ENCODE measurements at places on chromosomes 5 and 9.
A peak's percentile ranks its signal among the peaks of the same experiment; 100 is the strongest.

DNA sequence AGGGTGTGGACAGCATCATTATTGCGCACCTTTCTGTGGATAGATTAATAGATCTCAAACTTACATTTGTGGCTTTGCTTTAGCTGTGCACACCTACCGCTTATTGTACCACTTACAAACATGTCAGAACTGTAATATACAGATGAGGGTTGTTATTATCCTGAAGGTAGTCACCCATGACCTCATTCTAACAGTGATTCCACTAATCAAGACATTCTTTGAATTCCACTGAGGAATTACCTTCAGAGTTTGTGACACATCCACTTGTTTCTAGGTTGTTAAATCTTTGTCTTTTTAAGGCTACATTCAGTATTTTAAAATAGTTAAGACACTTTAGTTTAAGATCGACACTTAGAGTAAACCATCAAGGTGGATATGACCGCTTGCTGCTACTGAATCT, 7.8 kb downstream of the KCNV2 start:
- no peak for DNase-seq

DNA sequence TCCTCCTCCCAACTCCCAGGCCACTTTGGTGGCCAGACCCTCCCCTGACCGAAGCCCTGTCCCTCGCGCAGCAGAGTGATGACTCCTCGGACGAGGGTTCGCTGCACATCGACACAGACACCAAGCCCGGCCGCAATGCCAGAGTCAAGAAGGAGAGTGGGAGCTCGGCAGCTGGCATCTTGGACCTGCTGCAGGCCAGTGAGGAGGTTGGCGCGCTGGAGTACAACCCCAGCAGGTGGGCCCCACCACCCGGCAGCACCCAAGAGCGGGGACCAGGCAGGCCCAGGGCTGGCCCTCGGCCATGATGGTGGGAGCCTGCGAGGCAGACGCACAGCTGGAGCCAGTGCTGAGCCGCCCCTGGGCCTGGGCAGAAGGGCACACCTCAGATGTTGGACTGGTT, 90.6 kb downstream of the PHF2 start:
- DNase-seq = no peak

GRCh38 chr5:39337252-39337915, 26.9 kb downstream of the C9 start:
- DNase-seq = no peak

GRCh38 chr5:62038024-62038423, 268.0 kb upstream of the KIF2A start:
- no peak for DNase-seq

- DNase-seq = no peak
Observed at GRCh38 chr9:87278971-87279733, 218.5 kb upstream of the DAPK1 start.

DNA sequence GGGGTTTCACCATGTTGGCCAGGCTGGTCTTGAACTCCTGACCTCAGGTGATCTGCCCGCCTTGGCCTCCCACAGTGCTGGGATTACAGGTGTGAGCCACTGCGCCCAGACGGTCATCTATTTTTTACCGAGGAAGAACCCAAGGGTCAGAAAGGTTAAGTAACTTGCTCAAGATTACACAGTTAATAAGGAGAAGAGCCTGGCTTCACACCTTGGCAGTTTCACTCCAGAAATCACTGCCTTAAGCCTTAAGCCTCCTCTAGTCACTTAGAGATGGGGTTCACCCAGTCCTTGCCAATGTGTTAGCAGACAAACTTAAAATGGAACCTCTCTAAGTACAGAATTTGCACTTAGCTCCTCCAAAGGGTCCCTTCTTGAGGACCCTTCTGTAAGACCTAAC, 116.3 kb downstream of the PTTG1 start:
- no peak for DNase-seq

- DNase-seq = no peak
Observed at GRCh38 chr5:164354139-164354751, 848.8 kb downstream of the MAT2B start.

GRCh38 chr5:73922224-73922623, 296.2 kb downstream of the ARHGEF28 start:
- DNase-seq = no peak

GRCh38 chr9:109437286-109437685, 60.8 kb downstream of the PTPN3 start:
- DNase-seq = no peak

DNA sequence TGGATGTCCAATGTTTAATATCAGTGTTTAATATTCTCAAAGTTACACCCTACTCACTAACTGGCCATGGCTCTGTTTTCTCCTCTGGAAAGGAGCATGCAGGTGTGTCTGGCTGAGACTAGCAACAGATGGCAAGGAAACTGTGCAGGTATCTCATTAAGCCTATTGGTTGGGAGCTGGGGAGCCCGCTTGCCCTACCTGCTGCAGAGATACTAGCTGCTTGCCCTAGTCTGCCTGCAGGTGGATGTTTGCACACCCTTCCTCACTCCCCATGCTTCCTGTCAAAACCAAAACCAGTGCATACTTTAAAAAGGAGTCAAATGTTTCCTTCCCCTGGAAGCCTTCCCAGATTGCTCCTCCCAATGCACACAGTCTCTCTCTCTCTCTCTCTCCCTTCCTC, 228.3 kb upstream of the RASEF start:
- no peak for DNase-seq

DNA sequence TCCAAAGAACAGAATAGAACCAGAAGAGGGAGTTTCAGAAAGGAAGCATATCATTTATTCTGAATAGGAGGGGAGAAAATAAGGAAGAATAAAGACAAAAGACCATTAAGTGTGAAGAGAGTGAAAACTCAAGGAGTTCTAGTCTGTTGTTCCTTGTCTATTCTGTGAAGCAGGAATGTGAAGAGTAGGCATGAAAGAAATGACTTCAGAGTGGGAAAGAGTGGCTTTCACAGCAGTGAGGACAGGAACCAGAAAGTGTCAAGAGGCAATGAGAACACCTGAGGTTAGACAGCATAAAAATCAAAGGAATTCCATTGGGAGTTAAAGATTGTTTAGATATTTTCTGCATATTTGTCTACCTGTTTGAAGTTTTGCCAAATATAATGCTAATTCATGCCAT, 768.8 kb upstream of the GRAMD2B start:
- DNase-seq = no peak

DNA sequence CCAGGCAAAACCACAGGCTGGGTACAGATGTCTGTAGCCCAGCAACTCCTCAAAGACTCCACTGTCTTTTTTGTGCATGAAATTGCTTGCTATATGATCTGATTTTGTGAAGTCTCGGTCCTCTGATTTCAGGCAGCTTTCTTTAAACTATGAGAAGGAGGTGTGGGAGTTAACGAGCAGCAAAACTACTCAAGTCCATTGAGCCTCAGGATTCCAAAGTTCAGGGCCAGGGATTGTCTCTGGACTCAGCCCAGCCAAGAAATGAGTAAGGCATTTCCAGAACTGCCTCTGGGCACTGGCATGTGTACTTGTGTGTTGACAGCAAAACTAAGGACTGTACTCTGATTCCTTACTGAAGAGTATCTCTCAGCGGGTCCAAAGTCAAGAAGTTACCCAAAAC, 53.4 kb upstream of the GLIS3 start:
- DNase-seq = no peak

- no peak for DNase-seq
Observed at GRCh38 chr9:133160742-133161546, 2.8 kb downstream of the GBGT1 start.

GRCh38 chr5:124133406-124133805, 613.0 kb downstream of the ZNF608 start:
- DNase-seq = no peak

GRCh38 chr5:151257731-151258181, 4.8 kb downstream of the GM2A start:
- no peak for DNase-seq

- no peak for DNase-seq
Observed at GRCh38 chr9:128493424-128493823, 11.1 kb upstream of the GLE1 start.

GRCh38 chr9:124255222-124255621, 2.5 kb upstream of the NEK6 start:
- no peak for DNase-seq

DNA sequence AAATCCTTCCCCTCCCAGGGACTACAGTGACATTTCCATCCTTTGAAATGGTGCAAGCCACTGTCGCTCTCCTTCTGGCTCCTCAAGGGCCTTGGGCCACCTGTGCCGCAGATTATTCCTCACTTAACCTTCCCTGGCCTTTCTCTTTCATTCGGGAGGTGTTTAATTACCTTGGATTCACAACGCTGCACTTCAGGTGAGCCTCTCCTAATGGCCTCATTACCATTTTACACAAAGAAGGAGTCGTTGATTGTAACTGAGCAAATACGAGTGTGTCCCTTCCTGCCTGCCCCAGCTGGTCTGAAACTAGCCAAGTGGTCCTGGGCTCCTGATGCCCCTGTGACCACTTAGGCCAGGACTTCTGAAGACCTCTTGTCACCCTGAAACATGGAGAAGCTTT, 205.0 kb downstream of the CRB2 start:
- peak; percentile 86 for DNase-seq

DNA sequence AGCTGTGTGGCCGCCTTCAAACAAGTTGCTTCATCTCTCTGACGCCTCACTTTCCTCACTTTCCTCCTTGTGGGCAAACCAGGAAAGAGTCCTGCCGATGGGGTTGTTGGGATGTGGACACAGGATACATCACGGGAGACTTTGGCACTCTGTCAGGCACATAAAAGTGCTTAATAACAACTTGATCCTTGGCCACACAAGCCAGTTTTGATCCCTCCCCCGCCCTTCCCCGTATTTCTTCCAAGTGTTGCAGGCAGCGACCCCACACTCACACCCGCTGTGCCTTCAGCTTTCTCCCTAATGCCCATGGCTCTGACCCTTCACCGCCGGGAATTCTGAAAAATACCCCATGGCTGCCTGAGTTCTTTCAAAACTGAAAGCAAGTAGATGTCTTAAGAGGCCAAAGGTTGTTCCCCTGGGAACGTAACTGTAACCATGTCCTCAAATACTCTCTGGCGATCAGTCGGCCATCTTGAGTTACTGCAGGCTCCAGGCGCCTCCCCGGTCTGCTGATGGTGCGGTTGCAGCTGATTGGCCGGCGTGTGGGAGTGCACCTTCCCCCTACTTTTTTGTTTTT, 59.8 kb downstream of the ARHGEF37 start:
- DNase-seq = no peak

DNA sequence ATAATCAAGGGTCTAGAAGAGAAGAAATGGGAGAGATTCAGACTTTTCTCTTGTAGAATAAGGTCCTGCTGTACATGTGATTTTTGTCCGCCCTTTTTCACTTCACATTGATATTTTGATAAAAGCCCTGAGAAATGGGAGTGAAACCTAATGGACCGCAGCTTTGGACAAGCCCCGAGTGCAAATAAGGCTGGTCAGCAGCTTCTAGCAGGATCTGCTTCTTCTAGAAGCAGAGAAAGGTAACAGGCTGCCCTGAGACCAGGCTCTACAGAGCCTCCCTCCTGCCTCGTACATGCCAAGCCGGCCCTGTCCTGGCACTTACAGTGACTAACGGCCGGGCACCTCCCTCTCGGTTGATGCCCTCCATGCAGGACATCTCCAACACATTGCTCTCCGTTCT, 33.4 kb downstream of the ACER2 start:
- no peak for DNase-seq

GRCh38 chr5:100863739-100864138, 39.3 kb downstream of the ST8SIA4 start:
- DNase-seq = no peak

DNA sequence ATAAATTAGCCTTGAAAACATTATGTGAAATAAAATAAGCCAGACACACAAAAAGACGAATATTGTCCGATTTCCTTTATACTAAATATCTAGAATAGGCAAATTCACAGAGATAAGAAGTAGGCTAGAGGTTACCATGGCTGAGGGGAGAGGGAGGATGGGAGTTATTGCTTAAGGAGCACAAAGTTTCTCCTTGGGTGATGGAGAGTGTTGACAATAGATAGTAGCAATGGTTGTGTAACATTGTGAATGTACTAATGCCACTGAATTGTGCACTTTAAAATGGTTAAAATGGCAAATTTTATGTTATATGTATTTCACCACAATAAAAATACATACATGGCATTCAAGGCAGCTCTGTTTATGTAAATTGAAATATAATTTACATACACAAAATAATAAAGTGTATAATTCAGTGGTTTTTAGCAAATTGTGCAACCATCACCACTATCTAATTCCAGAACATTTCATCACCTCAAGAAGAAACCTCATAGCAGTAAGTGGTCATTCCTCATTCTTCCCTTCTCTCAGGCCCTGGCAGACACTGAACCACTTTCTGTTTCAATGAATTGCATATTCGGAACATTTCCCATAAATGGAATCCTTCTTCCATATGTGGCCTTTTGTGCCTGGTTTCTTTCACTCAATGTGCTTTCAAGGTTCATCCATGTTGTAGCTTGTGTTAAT, 59.2 kb downstream of the NDST1 start:
- DNase-seq = no peak

DNA sequence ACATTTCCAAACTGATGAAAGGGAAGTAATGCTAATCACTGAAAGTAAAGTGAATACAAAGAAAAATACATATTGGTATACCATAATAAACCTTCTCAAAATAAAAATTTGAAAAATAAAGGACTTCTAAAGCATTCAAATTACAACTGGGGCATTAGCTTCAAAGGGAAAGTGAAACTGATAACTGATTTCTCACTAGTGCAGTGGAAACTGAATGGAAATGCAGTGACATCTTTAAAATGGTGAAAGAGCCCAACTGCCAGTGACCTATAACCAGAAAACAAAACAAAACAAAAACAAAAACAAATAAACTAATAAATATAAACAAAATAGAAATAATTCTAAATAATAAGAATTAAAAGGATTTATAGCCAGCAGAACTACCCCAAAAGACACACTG, 297.5 kb upstream of the GRIN3A start:
- DNase-seq = no peak

- no peak for DNase-seq
Observed at GRCh38 chr9:33919276-33919897, 102.4 kb downstream of the UBE2R2 start.

GRCh38 chr5:79205965-79206364, 30.0 kb upstream of the JMY start:
- no peak for DNase-seq

- DNase-seq = no peak
Observed at GRCh38 chr5:8550921-8551320, 682.0 kb downstream of the MTRR start.

DNA sequence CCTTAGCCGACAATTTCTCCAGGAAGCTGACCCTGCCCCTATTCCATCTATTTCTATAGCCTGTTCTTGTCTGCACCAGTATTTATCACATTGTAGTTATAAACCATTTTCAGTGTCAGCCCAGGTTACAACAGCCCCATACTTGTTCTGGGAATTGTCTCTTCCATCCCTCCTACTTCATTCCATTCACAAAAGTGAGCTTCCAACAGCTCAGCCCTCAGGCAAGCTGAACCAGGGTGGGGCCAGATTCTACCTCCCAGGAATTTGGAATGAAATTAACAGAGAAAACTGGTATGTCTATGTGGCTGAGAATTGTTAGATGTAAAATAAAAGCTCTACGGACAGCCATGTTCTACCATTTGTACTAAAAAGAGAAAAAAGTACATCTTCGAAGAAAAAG, 36.1 kb downstream of the STRBP start:
- no peak for DNase-seq

- no peak for DNase-seq
Observed at GRCh38 chr9:27203783-27204182, 93.2 kb downstream of the EQTN start.

Measured in NCI-H1105 (cell line).